Stimulated activated CD4-positive, alpha-beta T cell treated with anti-CD3 and anti-CD28 coated beads, Interleukin-15, amount 100 ng/mL, for 1 hour (primary cell): ENCODE measurements at places on chromosomes 7 and 10.

DNA sequence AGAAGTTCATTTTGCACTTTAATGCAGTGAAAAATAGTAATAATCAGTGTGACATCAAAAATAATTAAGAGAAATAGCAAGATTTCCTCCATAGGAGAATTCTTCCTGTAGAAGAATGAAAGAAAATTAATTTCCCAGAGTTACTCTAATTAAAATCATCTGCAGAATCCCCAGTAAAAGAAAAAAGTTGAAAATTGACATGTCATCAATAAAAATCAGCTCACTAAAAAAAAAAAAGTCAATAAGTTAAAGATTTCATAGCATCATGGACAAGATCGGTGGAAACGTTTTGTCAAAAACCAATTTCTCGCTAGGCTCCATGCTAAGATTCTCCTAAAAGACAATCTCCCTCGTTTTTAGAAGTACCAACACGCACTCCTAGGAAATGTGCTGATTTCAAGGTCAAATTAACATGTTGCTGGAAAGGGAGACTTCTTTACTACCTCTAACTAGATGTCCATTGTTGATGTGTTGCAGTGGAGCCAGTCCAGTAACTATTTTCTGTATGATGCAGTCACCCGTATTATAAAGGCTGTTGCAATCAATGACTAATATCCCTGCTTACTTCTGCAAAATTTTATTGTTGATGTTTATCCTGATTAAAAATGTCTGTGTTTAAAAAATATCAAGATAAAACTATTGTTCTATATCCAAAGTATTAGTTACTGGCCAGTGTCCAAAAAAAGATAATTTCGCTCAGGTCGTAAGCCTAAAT is 591.9 kb upstream of the MGMT start:
- DNase-seq, result no peak

DNA sequence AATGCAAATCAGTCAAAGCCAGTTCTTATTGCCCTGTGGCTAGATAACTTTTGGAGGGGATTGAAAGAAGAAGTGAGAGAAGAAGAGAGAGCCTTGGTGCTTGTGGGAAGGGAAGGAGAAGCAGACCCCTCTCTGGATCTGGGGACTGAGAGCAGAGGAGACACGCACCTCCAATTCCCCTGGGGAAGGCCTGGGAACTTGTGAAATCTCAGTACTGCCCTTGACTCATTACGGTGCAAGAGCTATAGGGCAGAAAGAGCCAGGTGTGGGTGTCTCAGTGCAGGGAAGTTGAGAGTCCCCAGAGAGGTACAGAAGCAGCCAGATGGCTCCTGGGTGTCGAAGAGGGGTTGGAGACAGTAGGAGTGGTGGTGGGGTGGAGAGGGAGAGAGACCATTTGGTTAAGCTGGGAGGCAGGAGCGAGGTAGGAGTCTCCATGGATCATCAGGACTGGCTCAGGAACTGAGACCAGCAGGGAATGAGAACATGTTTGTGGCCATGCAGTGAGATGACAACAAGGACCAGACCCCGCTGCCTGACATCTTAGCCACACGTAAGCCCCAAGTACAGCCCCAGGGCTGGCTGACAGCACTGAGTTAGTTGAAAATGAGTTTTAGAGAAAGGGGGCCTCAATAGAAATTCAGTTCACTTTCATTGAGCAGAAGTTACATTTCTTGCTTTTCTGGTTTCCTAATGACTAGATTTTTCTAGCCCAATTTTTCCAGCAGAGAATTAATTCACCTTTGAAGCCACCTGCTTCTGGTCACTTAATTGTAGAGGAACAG is 238.2 kb downstream of the BUB3 start:
- no peak for DNase-seq

DNA sequence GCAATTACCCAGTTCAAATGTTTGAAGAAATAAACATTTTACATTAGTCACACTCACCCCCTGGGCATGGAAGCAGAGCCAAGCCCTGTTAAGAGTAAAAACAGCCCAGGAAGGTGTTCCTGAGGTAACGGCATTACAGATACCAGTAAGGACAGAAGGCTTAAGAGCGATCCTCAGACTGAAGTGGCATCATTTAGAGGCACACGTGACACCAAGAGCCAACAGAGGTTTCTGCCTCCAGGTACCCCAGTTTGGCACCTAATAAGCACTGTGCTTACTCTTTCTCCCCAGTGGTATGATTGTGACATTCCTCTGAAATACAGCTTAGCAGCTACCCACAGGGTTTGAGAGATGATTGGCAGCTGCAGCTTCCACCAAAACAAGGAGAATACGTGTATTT is 17.2 kb downstream of the MMS19 start:
- DNase-seq, result no peak

DNA sequence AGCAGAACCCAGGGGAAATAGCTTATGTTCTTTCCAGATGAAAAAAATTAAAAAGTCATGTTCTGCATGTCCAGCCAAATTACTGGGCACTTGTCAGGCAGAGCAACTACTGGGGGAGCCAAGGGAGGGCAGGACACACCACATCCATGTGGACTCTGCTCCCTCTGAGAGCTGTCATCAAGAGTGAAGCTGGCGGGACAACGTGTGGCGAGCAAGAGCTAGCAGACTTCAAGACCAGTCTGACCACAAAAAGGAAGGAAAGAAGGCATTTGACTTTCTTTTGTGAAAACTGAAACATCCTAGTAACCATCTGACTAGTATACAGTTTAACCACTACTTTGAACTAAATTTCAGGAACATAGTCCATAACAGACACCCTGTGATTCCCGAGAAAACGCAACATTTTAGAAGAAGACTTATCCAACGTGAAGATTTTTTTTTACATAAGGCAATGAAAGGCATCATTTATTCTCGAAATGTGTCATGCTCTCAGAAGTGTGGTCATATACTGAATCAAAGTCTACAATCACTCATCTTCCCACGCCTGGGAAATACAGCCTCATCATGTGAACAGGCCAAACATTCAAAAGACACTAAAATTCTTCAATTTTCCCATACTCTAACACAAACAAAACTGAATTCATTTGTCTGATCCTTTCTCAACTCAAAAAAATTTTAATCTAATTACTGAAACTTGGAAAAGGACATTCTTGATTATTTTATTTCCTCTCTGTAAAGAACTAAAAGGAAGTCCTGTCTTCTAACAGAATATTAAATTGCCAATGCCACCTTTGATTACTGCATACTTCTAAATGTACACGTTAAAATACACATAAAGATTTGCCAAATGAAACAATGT is 15.5 kb downstream of the CYTH3 start:
- DNase-seq, result no peak

- DNase-seq, result no peak
Observed at GRCh38 chr10:110192552-110192951, 14.9 kb upstream of the MXI1 start.

DNA sequence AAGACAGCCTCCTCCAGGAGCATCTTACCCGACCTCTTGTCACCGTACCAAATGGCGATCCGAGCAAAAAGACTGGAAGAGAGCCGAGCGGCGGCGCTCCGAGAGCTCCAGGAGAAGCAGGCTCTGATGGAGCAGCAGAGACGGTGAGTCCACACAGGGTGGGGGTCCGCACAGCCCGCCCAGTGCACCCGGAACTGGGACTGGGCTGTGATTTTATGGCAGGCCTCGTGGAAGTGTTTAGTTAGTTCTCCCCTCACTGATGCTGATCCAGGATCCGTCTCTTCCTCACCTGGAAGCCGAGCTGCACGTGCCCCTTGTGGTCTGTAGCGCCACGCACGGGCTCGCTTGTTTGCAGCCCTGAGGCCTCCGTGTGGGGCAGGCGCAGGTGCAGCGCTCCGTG is 19.6 kb downstream of the LRRC27 start:
- DNase-seq, result no peak

DNA sequence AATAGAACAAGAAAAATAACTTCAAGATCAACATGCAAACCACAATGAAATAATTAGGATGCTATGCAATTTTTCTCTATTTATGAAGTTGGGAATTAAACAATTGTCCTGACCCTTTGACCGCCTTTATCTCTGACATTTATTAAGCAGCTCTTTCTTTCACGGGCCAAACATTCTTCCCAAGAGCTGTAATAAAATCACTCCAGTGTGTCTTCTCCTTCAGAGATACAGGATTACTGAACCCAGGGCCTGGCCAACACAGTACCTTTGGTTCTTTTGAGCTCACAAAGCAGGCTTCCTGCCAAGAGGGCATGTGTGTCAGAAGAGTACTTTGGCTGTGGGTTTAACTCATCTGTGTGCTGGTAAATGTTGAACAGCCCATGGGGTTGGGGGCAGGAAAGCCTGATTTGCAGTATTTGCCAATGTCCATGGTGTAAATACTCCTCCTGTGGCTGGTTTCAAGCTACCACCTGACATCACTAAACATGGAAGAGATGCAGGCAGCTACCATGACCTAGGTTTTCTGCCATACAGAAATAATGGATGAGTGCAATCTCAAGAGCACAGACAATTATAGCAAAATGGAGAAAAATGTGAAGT is 121.7 kb downstream of the FANK1 start:
- DNase-seq, result no peak

DNA sequence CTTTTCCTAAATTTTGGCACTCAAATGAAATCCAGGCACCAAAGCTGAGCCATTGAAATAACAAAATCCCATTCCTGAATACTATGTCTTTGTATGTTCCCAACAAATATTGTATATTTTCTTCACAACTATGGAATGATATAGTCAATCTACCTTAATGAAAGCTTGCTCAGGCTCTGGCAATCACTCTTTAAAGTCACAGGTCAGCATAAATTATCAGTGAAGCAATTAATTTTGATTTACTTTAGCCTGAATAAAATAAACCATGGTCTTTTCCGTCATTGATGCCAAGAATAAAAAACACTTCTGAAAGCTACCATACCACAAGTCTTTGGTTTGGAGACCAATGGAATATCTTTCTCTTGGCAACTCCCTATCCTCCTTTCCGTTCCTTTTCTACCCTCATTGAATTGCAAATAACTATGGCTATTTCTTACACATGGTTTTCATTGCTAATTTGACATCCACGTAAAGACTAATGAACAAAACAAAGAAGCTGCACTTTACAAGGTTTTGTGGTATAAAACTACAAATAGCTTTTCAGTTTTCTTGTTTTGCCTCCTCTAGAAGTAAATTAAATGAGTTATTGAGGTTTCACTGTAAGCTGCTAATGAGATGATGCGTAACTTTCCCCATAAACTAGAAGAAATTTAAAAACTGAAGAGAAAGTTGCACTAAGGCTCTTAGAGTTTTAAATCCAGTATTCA is 166.6 kb downstream of the TAX1BP1 start:
- DNase-seq, result no peak

GRCh38 chr7:151409667-151410404 is at the start of gene WDR86:
Gene WDR86, minus strand, starts transcription at chr7:151410038. Its CDS starts 449 bp downstream, at chr7:151409589.
- DNase-seq, result no peak

GRCh38 chr10:77531441-77532001 is 106.1 kb downstream of the KCNMA1 start:
- DNase-seq, result no peak

- no peak for DNase-seq
Observed at GRCh38 chr7:14424675-14425074, 435.2 kb upstream of the ETV1 start.

DNA sequence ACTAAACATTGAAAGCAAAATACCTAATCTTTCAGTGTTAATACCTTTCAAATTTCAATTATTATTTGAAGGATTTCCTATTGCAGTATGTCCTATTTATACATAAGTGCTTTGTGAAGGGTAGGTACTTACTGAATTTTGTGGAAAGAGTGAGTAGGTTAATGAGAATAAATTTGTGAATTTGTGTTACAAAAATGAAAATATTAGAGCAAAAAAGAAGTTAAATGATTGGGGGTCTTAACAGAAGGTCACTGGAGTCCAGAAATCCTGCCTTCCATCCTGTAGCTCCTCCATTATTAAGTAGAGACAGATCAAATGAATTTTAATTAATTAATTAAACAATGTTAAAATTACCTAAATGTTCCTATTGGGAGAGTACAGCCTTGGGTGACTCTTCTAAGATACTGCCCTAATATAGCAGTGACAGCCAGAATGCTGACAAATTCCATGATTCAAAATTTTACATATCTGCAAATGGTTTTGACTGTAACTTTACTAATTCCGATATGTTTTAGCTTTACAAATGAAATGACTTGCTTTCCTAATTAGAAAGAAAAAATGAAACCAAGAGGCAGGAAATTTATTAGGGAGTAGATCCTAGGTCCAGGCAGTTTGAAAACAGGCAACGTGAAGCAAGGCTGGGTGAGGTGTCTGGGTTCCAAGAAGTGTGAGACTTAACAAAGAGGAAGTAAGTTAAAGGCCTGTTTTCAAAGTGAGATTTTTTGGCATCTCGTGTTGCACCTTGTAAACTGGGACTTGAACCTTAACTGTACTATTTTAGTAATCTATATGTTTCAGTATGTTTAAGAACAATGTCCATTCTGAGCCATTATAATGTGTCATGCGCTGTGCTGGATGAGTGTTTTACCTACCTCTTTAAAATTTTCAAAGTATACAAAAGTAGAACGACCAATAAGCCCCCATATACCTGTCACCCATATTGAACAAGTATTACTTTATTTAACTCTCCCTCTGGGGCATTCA is 1.5 kb downstream of the PIK3CG start:
- no peak for DNase-seq

DNA sequence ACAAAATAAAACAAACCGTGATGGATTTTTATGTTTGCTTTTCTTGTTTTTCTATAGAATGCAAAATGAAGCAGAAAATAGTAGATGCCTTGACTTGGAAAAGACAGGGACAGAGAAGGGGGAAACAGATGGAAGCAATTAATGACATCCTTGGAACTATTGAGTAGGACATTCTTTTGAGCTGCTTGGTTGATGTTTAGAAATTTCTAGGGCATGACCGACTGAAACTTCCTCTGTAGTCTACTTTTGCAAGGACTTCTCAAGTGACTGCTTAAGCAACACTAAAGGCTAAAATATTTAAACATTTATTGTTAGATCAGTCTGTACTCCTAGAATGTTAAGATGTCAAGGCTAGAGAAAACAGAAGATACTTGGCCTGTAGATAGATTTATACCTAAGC is 49.4 kb downstream of the VCL start:
- DNase-seq, result no peak

- no peak for DNase-seq
Observed at GRCh38 chr10:62738916-62739315, 65.6 kb upstream of the ADO start.

GRCh38 chr7:116977172-116977571 is 23.9 kb downstream of the ST7 start:
- DNase-seq, result no peak

GRCh38 chr10:130212746-130213145 is 76.6 kb downstream of the GLRX3 start:
- DNase-seq, result no peak

DNA sequence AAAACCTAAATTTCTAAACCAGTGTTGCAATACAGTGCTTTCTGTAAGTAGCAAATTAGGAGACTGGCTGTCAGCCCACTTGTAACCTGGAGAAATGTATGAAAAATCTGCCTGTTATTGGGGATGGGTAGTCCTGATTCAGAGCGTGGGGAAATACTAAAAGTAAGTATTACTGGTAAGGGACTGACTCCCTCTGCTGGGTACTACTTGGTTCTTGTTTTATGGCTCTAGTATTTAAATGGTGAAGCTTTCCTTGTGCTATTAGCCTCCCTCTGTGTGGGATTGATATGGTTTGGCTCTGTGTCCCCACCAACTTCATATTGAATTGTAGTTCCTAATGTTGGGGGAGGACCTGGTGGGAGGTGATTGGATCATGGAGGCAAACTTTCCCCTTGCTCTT is 886.1 kb downstream of the SORCS1 start:
- no peak for DNase-seq
